ENCODE measurements at places on chromosomes 5 and 9. TPM values are rescaled to one million over a fixed set of nuclear protein-coding genes. Genes with fewer than 3 reads are reported as not detected.

The IFNB1 gene
- not detected for total RNA-seq

The OGN gene
- not detected for total RNA-seq

The CARTPT gene
- total RNA-seq: not detected

The LCN9 gene
- not detected for total RNA-seq

The HEMGN gene
- total RNA-seq: not detected

Data from airway epithelial cell (primary cell).